NCI-H187 treated with DMSO at 0.1 percent for 48 hours (cell line): ENCODE measurements at places on chromosomes 7 and 10.

- DNase-seq, result no peak
These were observed 418.7 kb downstream of the MAGI2 start for GRCh38 chr7:79034730-79035129.

GRCh38 chr10:49448924-49449323 lies 53.0 kb upstream of the DRGX start:
- no peak for DNase-seq

- DNase-seq, result no peak
These were observed 201.5 kb upstream of the GPR26 start for GRCh38 chr10:123464430-123465323.

DNA sequence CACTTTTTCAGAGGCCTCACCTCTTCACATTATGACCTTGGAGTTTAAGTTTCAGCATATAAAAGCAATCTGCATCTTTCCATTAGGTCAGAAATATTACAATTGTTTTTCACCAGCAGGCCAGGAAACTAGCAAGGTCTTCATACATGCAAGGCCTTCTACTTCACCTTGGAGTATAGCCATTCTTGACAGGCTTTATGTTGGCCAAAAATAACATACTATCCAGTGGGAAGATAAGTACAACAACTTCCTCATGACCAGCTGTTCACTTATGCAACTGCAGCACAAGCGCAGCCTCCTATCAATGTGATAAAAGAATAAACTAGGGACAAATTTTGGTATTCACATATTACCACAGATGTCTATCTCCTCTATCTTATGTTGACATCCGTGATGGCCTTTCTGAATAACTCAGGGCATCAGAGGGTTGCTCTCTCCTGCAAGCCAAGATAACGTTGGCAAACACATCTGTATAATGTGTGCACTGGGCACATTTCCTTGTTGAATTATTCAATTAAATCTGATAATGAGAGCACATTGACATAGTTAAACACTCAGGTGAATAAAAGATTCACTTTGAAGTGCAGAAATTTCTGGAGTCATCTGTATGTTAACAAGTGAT lies 239.8 kb downstream of the FZD1 start:
- no peak for DNase-seq

DNA sequence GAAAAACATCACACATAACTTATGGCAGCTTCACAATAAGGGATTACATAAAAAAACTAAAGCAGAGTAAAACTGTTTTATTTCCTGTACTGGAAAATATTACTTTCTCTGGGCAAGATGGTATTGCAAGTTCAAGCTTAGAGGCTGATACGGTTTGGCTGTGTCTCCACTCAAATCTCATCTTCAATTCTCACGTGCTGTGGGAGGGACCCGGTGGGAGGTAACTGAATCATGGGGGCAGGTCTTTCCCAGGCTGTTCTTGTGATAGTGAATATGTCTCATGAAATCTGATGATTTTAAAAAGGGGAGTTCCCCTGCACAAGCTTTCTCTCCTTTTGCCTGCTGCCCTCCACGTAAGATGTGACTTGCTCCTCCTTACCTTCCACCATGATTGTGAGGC lies 5.1 kb upstream of the LRRC27 start:
- no peak for DNase-seq

GRCh38 chr10:121216721-121217181 lies 365.6 kb downstream of the WDR11 start:
- no peak for DNase-seq

DNA sequence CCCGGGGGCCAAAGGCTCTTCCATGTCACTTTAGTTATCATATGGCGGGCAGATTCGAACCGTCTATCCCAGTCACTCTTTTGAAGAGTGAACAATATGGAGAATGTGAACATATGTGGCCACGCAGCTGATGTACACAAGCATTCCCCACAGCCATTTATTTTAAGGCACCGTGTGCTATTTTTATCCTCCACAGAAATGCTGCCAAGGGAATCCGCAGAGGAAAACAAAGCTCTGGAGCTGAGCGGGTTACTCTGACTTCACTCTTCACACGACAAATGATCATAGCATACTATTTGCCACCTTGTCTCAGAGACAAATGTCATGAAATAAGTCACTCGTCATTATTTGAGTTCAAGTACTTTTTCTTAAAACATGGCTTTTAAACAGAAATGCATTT lies 100.3 kb downstream of the CTBP2 start:
- DNase-seq, result no peak
